ENCODE measurements at places on chromosomes 5 and 9.

- DNase-seq: no peak
Observed at GRCh38 chr5:110757118-110757729, 18.4 kb downstream of the SLC25A46 start.

- DNase-seq: no peak
Observed at GRCh38 chr5:32523625-32524024, 61.7 kb upstream of the SUB1 start.

GRCh38 chr9:135039266-135039870 lies 48.1 kb upstream of the OLFM1 start:
- DNase-seq: no peak

DNA sequence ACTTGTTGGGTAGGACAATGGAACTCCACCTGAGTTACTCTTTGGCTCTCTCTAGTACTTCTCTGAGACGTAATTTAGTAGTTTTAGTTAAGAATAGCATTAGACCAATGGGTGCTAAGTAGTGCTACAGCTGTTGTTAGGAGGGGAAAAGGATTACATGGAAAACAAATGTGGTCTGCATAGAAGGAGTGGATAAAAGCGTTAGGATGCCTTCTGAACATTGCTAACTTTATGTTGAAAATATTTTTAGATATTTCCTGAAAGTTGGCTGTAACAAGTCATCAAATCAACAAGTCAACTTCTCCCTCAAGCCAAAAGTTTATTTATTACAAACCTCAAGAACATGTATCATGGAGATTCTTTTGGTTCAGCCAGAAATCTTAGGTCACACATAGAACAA lies 409.5 kb upstream of the MEF2C start:
- no peak for DNase-seq

GRCh38 chr5:80615266-80615914 lies 39.1 kb upstream of the MSH3 start:
- DNase-seq: no peak

- no peak for DNase-seq
Observed at GRCh38 chr5:172793577-172794488, 22.8 kb upstream of the DUSP1 start.

GRCh38 chr5:175811589-175811988 lies 59.8 kb upstream of the CPLX2 start:
- no peak for DNase-seq

- no peak for DNase-seq
Observed at GRCh38 chr9:79196606-79197005, 375.2 kb upstream of the TLE4 start.

DNA sequence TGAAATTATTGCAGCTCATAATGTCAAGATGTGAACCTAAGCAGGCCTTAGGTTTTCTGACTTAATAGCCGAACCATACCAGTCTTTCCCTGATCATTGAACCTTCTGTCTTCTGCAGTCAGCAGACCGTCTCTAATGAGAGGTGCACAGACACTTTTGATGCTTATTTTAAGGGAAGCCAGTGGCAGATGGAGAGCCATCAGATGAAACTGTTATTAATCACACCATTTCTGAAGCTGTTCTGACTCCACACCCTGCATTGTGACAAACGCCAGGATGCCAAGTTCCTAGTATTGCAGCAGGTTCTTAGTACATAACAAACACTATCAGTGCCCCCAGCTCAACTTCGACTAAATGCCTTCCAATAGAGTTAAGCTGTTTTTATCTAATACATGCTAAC lies 43.0 kb downstream of the PIK3R1 start:
- DNase-seq: no peak

DNA sequence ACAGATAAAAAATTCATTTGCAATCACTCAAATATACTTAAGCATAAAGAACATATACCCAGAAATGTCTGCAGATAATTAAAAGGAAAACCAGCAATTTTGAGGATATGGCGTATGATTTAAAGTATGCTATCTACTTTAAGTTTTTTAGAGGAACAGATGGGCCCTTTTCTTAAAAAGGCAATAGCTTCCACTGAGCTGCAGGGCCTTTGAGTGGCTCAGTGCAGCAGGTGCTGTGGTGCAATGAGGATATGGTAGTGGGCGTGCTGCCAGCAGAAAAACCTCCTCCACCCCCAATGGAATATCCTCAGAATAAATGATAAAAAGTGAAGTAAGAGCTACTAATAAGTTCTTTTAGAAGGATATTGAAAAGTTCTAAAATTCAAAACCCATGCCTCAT lies 814.5 kb downstream of the MTRR start:
- no peak for DNase-seq

DNA sequence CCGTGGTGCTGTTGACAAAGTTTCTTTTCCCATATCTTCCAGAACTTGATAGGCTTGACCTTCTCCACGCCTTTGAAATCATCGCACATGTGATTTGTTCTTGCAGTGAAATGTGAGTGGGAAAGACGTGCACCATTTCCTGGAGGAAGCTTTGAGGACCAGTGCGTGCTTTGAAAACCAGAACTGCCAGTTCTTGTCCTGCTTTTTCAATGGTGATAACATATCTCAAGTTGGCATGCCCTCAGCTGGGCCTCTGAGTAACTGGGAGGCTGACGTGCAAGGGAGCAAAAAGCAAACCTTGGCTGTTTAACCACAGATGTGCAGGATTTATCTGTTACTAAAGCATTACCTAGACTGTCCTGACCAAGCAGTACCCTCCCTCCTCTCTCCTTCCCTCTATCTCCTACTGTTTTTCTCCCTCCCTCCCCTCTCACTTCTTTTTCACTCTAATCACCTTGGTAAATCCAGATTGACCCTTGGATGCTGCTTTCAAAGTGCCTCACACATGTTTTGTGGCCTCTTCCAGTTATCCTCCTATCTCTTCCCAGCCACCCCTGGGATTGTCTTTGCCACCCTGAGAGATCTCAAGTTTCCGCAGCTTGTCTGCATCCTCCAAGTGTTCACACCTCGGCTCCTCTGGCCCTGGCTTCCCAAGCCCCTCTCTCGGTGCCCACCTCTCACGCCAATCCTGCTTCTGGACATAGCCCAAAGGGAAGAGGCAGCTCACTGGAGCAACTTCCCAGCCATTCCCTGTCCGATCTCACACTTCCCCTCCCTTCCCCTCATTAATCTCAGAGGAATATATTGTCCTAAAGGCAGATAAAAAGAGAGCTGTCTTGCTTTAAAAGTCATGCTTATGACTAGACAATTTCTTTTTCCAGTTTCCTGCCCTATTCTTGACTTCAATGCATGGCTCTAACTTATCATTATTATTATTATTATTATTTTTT lies 198.3 kb downstream of the ERCC6L2 start:
- DNase-seq: no peak

GRCh38 chr9:85430659-85431338 lies 311.0 kb downstream of the AGTPBP1 start:
- no peak for DNase-seq

DNA sequence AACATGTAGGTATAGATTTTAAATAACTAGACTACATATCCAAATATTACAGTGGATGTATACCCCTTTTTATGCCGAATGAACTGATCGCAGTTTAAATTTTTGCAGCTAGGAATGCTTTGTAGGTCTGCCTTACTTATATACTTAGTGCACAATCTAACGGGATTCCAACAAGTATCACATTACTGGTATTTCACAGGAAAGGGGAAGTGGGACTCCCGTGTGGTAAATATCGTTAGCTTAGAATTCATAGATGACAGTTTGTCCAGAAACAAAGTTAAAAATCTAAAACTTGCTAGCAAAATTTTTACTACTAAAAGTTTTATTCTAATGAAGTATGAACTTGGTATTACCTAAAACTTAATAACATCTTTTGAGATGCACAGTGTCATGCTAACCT lies 193.5 kb upstream of the TLX3 start:
- no peak for DNase-seq
